Fibroblast of skin of right biceps (primary cell): ENCODE measurements at places on chromosomes 2 and 18.

- no peak for DNase-seq
Observed at GRCh38 chr18:79566771-79567431, 112.7 kb upstream of the CTDP1 start.

- no peak for DNase-seq
Observed at GRCh38 chr2:241039416-241039815, 41.0 kb downstream of the SNED1 start.

DNA sequence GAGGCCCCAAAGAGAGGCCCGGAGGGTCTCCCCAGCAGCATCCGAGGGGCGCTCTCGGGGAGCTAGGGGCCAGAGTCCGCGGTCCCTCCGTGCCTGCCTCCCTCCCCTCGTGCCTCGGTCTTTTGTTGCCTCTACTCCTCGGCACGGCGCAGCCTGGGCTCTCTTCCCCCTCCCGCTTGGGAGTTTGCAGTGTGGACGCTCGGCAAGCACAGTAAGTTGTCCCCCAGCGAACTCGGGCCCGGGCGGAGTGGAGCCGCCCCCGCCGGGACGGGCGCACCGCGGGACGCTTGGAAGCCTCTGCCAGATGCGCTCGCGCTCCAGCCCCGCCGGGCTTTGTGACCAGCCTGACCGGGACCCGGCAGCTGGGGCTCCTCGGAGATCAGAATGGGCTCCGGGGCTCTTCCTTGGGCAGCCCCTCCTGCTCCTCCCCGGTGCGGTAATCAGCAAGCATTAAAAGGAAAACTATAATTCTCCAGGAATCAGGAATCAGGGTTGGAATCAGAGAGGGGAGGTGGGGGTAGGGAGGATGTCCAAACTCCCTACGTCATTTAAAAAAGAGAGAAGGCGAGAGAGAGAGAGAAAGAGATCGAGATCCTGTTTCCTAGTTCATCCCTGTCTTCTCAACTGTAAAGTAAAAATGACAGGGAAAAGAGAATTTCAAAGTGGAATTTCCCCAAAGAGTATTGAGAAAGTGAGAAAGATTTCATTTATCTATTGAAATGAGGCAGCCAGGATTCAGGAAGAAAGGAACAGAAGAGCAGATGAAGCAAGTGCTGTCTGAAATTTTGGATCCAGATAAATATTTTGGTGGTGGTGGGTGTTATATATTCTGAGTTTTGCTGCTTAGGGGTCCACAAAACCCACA is 786 bp upstream of the TMEM200C start:
- DNase-seq, result peak; percentile 18

DNA sequence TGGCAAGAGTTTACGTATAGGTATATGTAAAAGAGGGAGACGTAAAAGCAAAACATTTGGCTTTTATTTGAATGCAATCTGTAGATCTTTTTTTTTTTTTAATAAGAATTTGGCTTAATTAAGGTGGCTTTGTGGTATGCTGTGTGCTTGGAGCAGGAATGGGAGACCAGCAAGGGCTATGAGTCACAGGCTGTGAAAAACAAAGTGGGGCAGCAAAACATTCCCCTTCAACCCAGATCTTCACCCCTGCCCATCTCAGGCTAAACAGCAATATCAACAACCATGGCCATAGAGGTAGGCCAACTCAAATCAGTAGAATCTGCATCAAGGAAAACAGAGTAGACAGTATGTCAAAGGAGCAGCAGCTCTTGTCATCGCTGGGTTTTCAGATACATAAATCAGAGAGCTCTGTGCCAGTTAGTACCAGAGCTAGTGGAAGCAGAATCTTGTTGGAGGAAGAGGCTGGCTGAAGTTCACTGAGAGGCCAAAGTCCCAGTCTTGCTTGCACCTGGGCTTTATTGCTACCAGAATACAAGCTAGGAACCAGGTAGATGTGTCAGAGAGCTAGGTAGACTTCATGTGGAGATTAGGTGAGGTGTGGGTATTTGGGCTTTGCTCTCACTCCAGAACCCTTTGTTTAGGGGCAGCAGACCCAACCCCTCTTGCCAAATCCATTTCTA is 191.5 kb upstream of the FANCL start:
- peak; percentile 6 for DNase-seq

DNA sequence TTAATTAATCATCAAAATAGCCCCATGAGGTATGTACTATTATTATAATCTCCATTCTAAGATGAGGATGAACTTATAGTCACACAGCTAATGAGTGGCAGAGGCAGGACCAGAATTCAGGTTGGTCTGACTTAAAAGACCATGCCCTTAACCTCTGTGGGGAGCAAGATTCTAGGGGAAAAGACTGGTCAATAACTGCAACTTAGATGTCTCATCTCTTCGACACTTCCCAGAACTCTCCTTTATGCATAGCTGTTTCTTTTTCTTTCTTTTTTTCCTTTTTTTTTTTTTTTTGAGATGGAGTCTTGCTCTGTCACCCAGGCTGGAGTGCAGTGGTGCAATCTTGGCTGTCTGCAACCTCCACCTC is 66.3 kb upstream of the RTN4 start:
- DNase-seq, result no peak

- DNase-seq, result no peak
Observed at GRCh38 chr18:31533236-31533635, 35.3 kb downstream of the DSG2 start.

GRCh38 chr2:82001614-82002013 is 1697.1 kb upstream of the LRRTM1 start:
- no peak for DNase-seq

- DNase-seq, result peak; percentile 23
Observed at GRCh38 chr18:28712796-28713425, 536.0 kb upstream of the CDH2 start.

- DNase-seq, result peak; percentile 45
Observed at GRCh38 chr2:159811232-159811631, 13.2 kb upstream of the CD302 start.

DNA sequence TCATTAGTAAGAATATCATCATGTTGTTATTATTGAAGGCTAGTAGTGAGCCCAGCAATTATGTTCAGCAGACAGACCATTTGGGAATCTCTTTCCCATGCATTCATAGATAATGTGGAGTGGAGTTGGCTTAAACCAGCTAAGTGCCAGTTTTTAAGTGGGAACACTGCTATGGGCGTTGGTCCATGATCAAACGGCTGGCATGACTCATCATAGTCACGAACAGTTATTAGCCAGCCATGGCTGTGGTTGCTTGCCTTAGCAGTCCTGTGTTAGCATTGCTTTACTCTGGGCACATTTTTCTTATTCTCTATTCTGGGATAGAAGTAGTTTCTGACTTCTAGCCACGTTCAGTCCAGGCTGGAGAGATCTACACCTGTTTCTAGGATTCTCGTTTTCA is 17.7 kb downstream of the EIF4E2 start:
- peak; percentile 53 for DNase-seq

- no peak for DNase-seq
Observed at GRCh38 chr2:67145851-67146250, 251.3 kb upstream of the ETAA1 start.

GRCh38 chr2:205475416-205475768 is 206.9 kb upstream of the NRP2 start:
- no peak for DNase-seq

- no peak for DNase-seq
Observed at GRCh38 chr2:180289627-180290026, 282.5 kb upstream of the CWC22 start.

DNA sequence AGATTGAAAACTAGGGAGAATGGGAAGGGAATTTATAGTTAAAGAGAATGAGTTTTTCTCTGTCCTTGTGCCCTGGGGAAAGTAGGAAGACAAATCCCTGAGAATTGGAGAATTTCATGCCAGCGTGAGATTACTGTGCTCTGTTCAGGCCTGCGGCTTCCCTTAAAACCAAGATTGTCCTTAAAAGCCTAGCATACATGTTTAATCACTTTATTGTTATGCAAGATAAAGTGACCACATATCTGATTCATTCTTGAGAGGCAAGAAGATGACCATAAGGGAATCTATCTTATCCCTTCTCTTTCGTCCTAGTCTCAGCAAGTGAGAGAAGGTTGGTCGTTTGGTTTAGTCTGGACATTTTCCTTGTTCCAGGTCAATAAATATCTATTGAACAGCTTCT is 75.9 kb downstream of the ADCYAP1 start:
- DNase-seq, result no peak

DNA sequence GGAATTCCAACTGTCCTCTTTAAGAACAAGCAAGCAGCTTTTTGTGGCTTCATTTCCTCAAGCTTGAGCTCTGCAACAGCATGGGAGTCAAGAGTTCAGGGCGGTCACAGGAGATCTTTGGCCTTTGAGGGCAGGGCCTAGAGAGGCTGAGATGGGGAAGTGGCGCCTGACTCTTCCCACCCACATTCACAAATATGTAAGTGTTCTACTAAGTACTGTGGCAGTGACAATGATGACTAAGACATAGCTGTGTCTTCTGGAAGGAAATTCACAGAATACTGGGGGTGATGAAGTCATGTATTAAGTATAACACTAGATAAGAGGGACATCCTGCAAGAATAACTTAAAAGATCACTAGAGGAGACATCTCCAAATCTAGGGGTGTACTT is 15.0 kb downstream of the RND3 start:
- peak; percentile 93 for DNase-seq

DNA sequence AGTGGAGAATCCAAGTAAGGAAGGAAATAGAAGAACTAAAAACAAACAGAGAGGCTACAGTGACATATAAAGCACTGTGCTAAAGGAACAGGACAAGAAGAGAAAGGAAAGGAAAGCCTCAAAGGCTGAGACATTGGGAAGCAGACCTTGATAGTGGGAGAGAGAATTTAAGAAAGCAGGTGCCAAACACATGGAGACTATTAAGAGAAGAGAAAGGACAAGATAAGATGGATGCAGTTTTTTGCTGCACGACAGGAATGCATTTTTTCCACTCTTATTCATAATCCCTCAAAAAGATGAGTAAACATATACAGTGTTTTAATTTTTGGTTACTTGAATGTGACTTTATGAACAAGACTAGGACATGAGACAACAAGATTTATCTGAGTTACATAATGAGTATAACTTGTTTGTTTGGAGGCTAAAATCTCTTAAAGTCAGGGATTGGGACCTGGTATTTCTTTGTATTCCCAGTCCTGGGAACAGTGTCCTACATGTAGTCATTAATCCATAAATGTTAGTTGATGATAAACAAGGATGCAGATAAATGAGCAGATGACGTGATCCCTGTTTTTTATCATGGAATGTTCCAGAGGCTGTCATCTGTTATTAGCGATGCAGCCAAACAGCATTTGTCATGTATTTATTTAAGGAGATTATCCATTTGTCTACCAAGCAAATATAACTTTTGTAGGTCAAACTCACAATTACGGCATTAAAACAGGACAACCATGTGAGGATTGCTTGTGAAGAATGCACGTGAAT is 141.7 kb downstream of the DNER start:
- DNase-seq, result no peak

- no peak for DNase-seq
Observed at GRCh38 chr2:38028829-38029228, 47.1 kb downstream of the CYP1B1 start.

- DNase-seq, result no peak
Observed at GRCh38 chr2:88885275-88885674, 193.8 kb downstream of the RPIA start.
